MCF 10A (cell line): ENCODE measurements at places on chromosomes 16 and 17. TPM values are rescaled to one million over a fixed set of nuclear protein-coding genes. Genes with fewer than 3 reads are reported as not detected.

- no peak overlapping the region for H3K4me3 ChIP-seq
- no peaks in the 10 kb centered on the region for H3K36me3 ChIP-seq
- no peak for DNase-seq
Observed at GRCh38 chr16:83136419-83136818, 509.6 kb downstream of the CDH13 start.

- H3K36me3 ChIP-seq, result peaks cover 36% of the 10 kb centered on the region
- no peak for DNase-seq
- no peaks in the 10 kb centered on the region for H3K4me1 ChIP-seq
Observed at GRCh38 chr16:88613293-88613692, 25.1 kb upstream of the IL17C start.

DNA sequence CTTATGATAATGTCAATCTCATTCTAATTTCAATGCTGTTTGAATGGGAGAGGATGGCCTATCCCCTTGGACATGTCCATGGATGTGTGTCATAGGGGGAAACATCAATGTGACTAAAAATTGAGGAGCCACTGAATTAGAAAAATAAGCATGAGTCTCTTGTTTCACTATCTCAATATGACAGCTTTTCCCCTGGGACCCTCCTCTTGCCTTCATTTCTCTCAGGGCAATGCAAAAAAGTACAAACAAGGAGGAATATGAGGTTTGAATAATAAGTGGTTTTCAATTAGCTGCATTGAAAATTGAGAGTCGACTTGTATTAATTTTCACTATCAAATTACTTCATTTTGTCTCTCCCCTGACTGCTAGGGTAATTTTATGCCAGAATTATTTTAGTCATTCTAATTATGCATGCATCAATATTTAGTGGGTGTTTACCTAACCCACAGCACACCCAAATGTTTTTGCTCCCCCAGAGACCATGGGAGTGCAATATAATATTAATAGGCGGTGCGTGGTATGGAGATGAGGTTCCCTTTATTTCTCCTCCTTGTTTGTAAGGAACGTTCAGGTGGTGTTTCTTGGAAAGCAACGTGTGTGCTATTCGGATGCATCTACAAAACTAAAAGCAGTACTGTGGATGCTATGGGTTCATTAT is 6.8 kb upstream of the SDR42E1 start:
- H3K36me3 ChIP-seq, result no peaks in the 10 kb centered on the region
- no peak overlapping the region for H3K27ac ChIP-seq
- DNase-seq, result no peak
- no peak overlapping the region for H3K4me3 ChIP-seq

PIRT gene
- not detected in 2 replicates for total RNA-seq

- H3K4me3 ChIP-seq, result no peak overlapping the region
- no peaks in the 10 kb centered on the region for H3K27me3 ChIP-seq
- H3K27ac ChIP-seq, result no peak overlapping the region
- H3K4me1 ChIP-seq, result peaks cover 23% of the 10 kb centered on the region
- no peak for DNase-seq
Observed at GRCh38 chr17:65109990-65110680, 27.0 kb upstream of the RGS9 start.

RHBDL1 gene
- 3.0 and 4.5 TPM in 2 replicates for total RNA-seq

DNA sequence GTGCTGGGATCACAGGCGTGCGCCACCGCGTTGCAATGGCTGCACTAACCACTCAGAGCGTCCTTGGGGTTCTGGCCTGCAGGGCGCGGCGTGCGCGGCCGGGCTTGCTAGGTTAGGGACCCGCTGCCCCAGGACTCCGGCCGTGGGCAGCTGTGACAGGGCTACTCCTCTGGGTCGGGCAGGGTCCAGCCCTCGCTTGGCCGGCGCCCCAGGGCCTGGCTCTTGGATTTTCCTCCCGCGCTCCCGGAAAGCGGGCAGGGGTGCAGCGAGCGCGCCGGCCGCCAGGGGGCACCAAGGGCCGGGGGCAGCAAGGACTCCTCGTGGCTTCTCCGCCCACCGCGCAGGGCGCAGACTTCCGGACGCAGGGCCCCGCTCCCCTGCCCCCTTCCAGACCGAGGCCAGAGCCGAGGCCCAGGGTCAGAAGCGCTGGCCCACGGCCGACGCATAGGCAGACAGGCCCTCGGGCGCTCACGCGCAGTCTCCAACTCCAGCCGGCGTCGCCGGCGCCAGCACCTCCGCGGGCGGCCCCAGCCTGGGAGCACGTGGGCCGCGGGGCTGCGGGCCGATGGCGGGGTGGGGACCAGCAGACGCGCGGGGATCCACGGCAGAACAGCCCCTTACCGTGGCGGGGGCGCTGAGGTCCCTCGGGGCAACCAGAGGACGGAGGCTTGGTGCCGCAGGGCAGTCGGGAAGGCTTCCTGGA is 355 bp downstream of the TLE7 start:
- H3K36me3 ChIP-seq, result peaks cover 9% of the 10 kb centered on the region
- no peak overlapping the region for H3K4me3 ChIP-seq
- DNase-seq, result no peak
